Ovary (tissue), 10 donors: ENCODE measurements at places on chromosomes 2 and 18. TPM values are rescaled to one million over a fixed set of nuclear protein-coding genes. Genes with fewer than 3 reads are reported as not detected.
A peak's percentile ranks its signal among the peaks of the same experiment; 100 is the strongest.

Gene CCDC68
- polyA plus RNA-seq: 11.2 TPM

DNA sequence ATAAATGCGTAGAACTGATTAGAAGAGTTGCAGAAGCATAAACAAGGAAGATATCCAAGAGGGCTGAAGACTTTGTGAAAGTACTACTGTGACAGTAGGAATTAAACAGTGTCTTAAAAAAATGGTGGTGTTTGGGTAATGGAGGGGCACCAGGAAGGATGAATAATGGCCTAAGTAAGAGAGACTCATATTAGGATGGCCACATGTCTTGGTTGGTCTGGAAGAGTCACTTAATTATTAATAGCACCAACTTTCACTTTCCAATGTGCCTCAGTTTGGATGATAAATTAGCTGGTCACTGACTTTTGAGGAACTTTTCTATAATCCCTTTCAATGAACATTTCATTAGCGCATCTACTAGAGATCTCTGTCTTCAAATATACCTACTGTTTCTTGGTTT lies 372.2 kb downstream of the NYAP2 start:
- H3K4me1 ChIP-seq: peaks cover 6% of the 10 kb centered on the region
- no peak overlapping the region for H3K4me3 ChIP-seq
- DNase-seq: no peak
- no peaks in the 10 kb centered on the region for H3K36me3 ChIP-seq
- H3K27me3 ChIP-seq: no peaks in the 10 kb centered on the region

DNA sequence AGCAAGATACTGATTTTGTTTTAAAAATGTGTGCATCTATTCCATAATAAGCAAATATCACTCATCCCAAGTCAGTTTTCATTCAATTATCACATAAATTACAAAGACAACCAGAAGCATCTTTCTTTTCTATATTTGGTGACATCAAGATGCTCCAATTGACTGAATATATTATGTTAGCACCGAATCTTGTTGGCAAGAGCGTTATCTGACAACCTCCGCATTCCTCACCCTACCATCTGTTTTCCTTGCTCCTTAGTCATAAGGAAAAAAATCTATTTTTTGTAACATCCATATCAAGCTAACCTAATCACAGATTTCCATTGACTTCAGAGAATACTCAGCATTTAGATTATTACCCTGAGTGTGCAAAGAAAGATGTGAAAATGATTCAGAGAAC lies 212.2 kb upstream of the KYNU start:
- H3K4me1 ChIP-seq: no peaks in the 10 kb centered on the region
- H3K4me3 ChIP-seq: no peak overlapping the region
- H3K27me3 ChIP-seq: no peaks in the 10 kb centered on the region
- H3K36me3 ChIP-seq: no peaks in the 10 kb centered on the region
- no peak overlapping the region for H3K27ac ChIP-seq
- no peak for DNase-seq

- H3K27ac ChIP-seq: no peak overlapping the region
- H3K4me3 ChIP-seq: no peak overlapping the region
- no peak for DNase-seq
- no peaks in the 10 kb centered on the region for H3K36me3 ChIP-seq
- no peaks in the 10 kb centered on the region for H3K4me1 ChIP-seq
These were observed 121.7 kb downstream of the INO80D start for GRCh38 chr2:205964111-205964761.

Gene TRABD2A
- 35.7 TPM for polyA plus RNA-seq

DNA sequence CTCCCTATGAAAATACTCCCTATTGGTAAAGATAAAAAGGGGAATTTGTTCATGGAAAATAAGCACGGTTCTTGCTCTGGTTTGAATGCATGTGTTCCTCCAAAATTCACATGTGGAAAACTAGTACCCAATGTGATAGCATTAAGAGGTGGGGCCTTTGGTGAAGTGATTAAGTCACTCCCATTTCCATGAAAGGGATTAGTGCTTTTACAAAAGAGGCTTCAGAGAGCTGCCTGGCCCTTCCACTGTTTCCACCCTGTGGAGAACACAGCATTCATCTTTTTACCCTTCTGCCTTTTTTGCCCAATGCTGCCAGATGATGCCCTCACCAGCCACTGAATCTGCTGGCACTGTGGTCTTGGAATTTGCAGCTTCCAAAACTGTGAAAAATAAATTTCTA lies 666.8 kb downstream of the ARHGAP15 start:
- H3K36me3 ChIP-seq: no peaks in the 10 kb centered on the region
- H3K27ac ChIP-seq: no peak overlapping the region
- no peak overlapping the region for H3K4me3 ChIP-seq
- DNase-seq: no peak
- H3K27me3 ChIP-seq: no peaks in the 10 kb centered on the region

GRCh38 chr18:59564561-59564960 lies 132.7 kb downstream of the CCBE1 start:
- H3K4me1 ChIP-seq: peaks cover 26% of the 10 kb centered on the region
- no peak for DNase-seq
- H3K4me3 ChIP-seq: no peak overlapping the region
- no peak overlapping the region for H3K27ac ChIP-seq
- no peaks in the 10 kb centered on the region for H3K36me3 ChIP-seq
- no peaks in the 10 kb centered on the region for H3K27me3 ChIP-seq

DNA sequence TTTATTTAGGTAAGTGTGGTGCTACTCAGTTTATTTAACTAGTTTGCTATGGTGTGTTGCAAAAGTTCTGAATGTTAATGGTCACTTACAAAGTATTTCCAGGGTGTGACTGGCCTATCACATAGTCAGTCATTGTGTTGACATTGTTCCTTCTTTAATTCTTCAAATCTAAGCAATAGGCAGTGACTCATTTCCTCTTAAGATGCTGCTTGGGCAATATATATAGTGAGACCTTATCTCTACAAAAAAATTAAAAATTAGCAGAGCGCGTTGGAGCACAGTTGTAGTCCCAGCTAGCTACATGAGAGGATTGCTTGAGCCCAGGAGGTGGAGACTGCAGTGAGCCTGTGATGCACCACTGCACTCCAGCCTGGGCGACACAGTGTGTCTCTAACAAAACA lies 5.8 kb upstream of the CCDC88A start:
- H3K27ac ChIP-seq: no peak overlapping the region
- no peak overlapping the region for H3K4me3 ChIP-seq
- DNase-seq: no peak
- H3K36me3 ChIP-seq: no peaks in the 10 kb centered on the region
- H3K4me1 ChIP-seq: no peaks in the 10 kb centered on the region

- no peak overlapping the region for H3K27ac ChIP-seq
- no peak for DNase-seq
- H3K4me1 ChIP-seq: no peaks in the 10 kb centered on the region
- H3K36me3 ChIP-seq: no peaks in the 10 kb centered on the region
These were observed 21.7 kb downstream of the SULT1C4 start for GRCh38 chr2:108399479-108399878.

- H3K4me3 ChIP-seq: no peak overlapping the region
- H3K4me1 ChIP-seq: peaks cover 36% of the 10 kb centered on the region
- no peak for DNase-seq
- no peaks in the 10 kb centered on the region for H3K27me3 ChIP-seq
- no peak overlapping the region for H3K27ac ChIP-seq
These were observed 66.8 kb upstream of the FOSL2 start for GRCh38 chr2:28325567-28326468.

GRCh38 chr2:190255676-190256075 lies 64.0 kb downstream of the HIBCH start:
- DNase-seq: no peak
- no peaks in the 10 kb centered on the region for H3K36me3 ChIP-seq
- H3K4me1 ChIP-seq: no peaks in the 10 kb centered on the region
- H3K4me3 ChIP-seq: no peak overlapping the region

Gene GALNT3
- polyA plus RNA-seq: 2.7 TPM

Gene CIB4
- polyA plus RNA-seq: not detected

DNA sequence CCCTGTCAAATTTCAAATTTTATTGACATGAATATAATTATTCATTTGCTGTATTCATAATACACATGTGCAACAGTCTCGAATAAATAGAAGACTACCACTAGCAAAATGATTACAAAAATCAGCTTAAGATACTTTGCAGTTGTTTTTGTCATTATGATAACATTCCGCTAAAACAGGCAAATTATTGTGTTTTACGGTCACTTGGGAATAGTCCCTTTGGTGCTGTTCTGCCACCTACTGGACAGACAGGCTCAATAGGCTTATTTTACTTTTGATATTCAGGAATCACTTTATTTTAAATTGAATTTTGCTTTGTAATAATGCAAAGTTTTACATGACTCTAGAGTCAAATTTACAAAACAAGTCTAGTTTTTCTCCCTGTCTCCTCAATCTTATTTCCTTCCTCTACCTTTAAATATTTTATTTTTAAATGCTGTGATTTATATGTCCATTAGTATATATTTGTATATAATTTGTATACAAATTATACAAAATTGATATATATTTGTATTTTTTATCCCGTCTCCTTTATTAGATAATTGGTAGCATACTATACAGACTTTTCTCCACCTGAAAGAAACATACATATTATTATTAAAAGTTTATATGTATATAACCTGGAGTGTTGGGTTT lies 456.3 kb downstream of the DLGAP1 start:
- no peaks in the 10 kb centered on the region for H3K4me1 ChIP-seq
- H3K27me3 ChIP-seq: no peaks in the 10 kb centered on the region
- no peak overlapping the region for H3K27ac ChIP-seq
- no peaks in the 10 kb centered on the region for H3K36me3 ChIP-seq

- no peaks in the 10 kb centered on the region for H3K27me3 ChIP-seq
- H3K4me1 ChIP-seq: peaks cover 4% of the 10 kb centered on the region
- DNase-seq: no peak
- no peak overlapping the region for H3K27ac ChIP-seq
- H3K36me3 ChIP-seq: no peaks in the 10 kb centered on the region
- H3K4me3 ChIP-seq: no peak overlapping the region
These were observed 144.8 kb upstream of the MAP3K20 start for GRCh38 chr2:172930871-172931255.

Gene DLGAP1
- polyA plus RNA-seq: 3.8 TPM

- H3K27ac ChIP-seq: no peak overlapping the region
- no peak overlapping the region for H3K4me3 ChIP-seq
- no peak for DNase-seq
- H3K27me3 ChIP-seq: no peaks in the 10 kb centered on the region
- no peaks in the 10 kb centered on the region for H3K36me3 ChIP-seq
- peaks cover 5% of the 10 kb centered on the region for H3K4me1 ChIP-seq
These were observed 287.0 kb downstream of the ALPK2 start for GRCh38 chr18:58341916-58342315.

Gene REG1B
- polyA plus RNA-seq: not detected

DNA sequence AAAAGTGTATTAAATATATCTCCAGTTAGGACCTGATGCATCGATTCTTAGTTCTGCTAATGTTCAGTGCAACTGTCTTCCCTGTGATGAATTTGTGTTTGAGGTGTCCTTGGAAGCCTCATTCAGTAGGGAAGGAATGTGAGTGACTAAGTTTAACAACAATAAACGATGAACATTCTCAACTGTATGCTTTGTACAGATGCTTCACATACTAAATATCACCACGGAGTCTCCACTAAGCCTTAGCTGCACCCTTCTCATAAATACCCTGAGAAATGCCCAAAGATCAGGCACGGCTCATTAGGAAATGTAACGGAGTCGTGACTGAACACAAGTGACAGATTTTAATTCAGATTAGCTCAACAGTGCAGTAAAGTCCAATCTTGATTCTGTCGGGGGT lies 24.4 kb upstream of the AGFG1 start:
- H3K4me3 ChIP-seq: no peak overlapping the region
- H3K4me1 ChIP-seq: no peaks in the 10 kb centered on the region
- no peaks in the 10 kb centered on the region for H3K27me3 ChIP-seq
- DNase-seq: no peak
- no peaks in the 10 kb centered on the region for H3K36me3 ChIP-seq

Gene COQ10B
- polyA plus RNA-seq: 12.8 TPM

- no peaks in the 10 kb centered on the region for H3K36me3 ChIP-seq
- peaks cover 1% of the 10 kb centered on the region for H3K4me1 ChIP-seq
- no peaks in the 10 kb centered on the region for H3K27me3 ChIP-seq
- no peak overlapping the region for H3K4me3 ChIP-seq
These were observed 145.5 kb downstream of the ACKR3 start for GRCh38 chr2:236715077-236715476.

DNA sequence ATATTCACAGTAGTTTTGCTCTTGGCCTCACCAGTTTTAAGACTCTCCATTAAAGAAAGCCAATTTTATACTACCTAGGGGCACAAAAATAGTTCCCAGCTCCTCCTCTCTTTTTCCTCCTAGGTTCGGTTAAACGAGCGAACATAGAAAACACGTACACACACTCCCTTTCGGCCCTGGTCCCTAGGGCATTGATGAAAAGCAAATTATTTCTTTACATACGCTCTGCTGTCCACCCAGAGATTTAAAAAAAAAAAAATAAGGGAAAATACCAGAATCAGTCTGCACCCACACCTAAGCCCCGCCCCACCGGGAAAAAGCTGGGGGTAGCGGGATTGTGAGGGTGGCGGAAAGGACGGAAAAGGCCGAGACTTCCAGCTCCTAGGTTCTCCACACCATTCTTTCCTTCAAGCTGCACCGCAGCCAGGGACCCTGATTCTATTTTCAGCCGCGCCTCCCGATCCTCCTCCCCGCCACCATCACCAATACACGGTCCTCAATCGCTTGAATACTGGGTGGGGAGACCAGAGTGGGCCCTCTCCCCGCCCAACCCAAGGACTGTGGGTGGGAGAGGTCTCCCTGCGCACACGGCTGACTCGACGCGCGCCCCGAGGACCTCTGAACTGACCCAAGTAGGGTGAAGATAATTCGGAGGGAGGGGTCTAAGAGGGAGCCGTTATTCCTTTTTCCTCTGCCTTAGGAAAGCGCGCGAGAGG lies 769 bp downstream of the ATF2 start:
- no peaks in the 10 kb centered on the region for H3K27me3 ChIP-seq
- peak overlapping the region; percentile 88 for H3K27ac ChIP-seq
- peak; percentile 37 for DNase-seq

Gene CREG2
- polyA plus RNA-seq: 0.05 TPM

Gene AKAIN1
- not detected for polyA plus RNA-seq

DNA sequence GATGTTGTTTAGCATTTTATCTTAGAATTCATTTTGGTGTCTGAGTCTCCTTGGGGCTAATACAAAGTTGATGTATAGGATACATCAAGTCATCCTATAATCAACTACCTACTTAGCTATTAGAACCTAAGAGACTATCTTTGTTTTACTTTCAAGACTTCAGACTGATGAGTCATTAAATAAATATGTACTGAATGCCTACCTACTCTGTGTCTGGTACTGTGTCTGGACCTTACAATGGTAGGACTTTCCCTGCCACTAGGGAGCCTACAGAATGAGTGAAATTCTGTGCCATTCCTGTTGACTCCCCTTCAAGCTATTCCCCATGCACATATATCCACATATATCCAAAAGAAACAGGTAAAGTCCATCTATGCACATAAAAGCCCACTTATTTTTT lies 114.5 kb downstream of the ERBB4 start:
- no peaks in the 10 kb centered on the region for H3K36me3 ChIP-seq
- H3K27ac ChIP-seq: no peak overlapping the region
- no peaks in the 10 kb centered on the region for H3K4me1 ChIP-seq
- H3K4me3 ChIP-seq: no peak overlapping the region
- H3K27me3 ChIP-seq: no peaks in the 10 kb centered on the region
- DNase-seq: no peak
